ENCODE measurements at places on chromosomes 16 and 17.

DNA sequence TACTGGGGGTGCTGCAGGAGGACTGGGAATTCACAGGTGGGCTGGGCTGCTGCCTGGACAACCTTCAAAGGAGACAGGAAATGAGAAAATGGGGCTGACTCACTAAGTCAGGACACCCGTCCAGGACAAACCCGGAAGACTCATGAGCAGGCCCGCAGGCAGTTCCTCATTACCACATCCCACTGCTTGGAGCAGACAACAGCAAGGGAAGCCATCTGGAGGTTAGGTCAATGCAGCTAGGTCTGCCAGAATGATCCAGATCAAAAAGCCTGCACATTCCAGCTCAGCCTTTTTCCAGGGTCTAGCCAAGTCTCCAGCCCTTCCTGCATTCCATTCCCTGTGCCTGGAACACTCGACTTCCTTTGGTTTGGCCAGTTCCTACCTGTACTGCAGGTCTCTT, 536.5 kb upstream of the CDH11 start:
- DNase-seq, result no peak

DNA sequence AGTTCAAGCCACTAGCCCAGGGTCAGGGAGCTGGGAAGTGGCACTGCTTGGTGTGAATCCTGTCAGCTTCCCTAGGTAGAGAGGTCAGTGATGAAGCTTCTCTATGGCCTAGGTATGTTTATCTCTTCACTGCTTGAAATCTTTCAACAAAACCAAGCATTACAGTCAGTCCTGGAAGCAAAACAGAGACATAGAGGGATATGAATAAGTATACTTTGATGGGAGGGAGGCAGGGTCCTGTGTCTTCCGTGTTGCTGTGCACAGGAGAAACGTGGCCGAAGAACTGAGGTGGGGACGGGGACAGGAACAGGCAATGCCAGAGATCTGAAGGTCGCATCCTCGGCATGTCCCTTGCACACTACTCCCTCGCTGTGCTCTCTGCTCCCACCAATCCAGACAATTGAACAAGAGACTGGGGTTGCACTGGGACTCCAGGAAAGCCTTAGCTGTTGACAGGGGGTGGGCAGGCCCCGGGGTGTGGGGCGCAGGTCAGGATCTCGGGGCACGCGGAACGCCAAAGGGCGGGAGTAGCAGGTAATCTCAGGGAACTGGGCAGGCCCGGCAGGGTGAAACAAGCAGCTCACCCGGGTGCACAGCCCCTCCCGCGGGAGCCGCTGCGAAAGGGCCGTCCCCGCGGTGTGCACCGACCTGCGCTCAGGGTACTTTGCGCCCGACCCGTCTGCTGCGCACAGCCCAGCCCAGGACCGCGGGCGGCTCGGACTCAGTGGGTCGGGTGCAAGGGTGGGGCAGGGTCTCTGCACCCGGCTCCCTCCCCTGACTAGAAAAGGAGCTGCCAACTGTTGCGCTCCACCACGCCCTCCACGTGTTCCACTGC, at the start of gene MT1H:
Gene MT1H, plus strand, starts transcription at position 810 of the 835 bp plus-strand sequence. CDS start 71 bp downstream, outside the sequence.
- no peak for DNase-seq

GRCh38 chr17:82970067-82970466, 109.3 kb upstream of the METRNL start:
- DNase-seq, result no peak

DNA sequence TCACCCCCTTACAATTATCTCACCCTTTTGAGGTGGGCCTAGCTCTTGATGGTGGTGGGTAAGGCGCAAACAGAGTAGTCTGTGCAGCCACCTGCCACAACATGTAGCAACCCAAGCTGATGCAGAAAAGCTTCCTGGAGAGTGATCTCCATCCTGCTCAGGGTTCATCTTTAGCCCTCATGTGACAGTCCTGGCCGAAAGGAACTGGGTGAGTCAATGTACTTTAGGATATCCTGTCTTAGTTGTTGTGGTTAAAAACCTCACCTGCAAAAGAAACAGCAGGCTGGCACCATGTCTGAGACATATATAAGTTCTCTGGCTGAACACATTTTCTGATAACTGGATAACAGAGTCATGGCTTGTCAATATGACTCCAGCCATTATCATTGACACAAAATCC, 183.5 kb upstream of the CPHXL start:
- no peak for DNase-seq

GRCh38 chr16:30941600-30942425, 7.1 kb upstream of the ORAI3 start:
- DNase-seq, result peak; percentile 81

GRCh38 chr16:1950047-1950446, 4.4 kb downstream of the RPL3L start:
- no peak for DNase-seq

DNA sequence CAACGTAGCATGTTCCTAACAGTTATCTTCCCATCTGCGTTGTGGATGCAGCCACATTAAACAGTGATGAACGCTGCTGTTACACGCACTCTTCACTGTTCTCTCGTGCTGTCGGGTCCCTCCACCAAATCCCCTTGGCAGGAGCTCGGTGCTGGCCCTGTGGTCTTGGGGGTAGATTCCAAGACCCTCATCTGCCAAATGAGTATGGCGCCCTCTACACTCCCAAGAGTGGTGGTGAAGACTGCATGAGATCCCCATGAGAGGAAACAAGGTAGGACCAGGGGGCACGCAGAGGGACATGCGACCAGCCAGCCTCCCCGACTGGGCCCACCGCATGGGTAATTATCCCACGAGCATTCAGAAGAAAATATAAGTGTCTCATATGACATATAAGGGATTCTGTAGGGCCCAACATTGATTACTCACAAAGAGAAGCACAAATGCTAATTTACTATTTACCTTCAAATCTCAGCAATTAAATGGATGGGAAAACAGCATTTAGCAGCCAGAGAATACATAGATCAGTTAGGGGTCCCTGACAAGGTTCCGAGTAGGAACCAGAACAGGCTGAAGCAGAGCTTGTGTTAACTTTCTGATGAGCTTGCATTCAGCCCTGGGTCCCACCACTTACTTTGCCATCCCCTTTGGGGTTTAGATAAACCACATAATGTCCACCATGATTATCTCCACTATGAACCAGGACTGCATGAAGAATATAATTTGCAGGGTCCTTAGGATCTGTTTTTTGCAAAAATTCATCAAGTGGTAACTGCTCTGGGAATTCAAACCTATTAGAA, 23.8 kb downstream of the LITAFD start:
- no peak for DNase-seq

GRCh38 chr17:10648956-10649355, 8.2 kb downstream of the MYH3 start:
- no peak for DNase-seq
